ENCODE measurements at places on chromosomes 3 and 15. TPM values are rescaled to one million over a fixed set of nuclear protein-coding genes. Genes with fewer than 3 reads are reported as not detected.

DNA sequence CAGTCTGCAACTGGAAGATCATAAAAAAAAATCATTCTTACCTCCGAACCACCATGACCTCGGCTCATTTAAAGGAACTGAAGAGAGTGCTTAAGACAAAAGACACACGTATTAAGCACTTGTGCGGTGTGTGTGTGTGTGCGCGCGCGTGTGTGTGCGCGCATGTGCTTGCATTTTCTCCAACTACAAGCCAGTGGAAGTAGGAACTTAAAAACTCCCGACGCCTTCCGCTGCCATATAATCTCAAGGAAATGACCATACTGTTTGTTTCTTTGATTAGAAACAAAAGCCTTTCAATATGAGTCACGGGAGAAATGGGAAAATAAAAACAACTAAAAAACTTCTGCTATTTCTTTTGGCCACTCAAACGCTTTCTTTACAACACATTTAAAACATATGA lies 32.4 kb downstream of the FRMD4B start:
- DNase-seq: no peak

GRCh38 chr15:61064651-61065050 lies 164.5 kb downstream of the RORA start:
- no peak for DNase-seq

DNA sequence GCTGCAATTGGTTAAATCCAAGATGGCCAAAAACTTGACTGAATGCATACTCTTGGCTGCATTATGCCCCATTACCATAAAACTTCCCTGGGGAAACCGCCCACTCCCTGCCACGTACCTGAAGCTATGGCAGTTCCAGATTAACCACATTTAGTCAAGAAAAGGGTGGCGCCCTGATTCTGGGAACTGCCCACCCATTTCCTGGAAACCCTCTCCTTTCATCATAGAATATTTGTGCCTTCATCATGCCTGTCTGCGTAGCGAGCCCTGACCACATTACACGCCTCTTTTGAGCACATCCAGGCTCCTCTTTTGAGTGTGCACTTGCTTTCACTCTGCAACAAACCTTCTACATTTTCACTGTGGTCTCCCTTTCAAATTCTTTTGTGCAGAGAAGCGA lies 5.2 kb downstream of the LINS1 start:
- no peak for DNase-seq

GRCh38 chr3:119601154-119601553 lies 3.5 kb downstream of the PLA1A start:
- no peak for DNase-seq

DNA sequence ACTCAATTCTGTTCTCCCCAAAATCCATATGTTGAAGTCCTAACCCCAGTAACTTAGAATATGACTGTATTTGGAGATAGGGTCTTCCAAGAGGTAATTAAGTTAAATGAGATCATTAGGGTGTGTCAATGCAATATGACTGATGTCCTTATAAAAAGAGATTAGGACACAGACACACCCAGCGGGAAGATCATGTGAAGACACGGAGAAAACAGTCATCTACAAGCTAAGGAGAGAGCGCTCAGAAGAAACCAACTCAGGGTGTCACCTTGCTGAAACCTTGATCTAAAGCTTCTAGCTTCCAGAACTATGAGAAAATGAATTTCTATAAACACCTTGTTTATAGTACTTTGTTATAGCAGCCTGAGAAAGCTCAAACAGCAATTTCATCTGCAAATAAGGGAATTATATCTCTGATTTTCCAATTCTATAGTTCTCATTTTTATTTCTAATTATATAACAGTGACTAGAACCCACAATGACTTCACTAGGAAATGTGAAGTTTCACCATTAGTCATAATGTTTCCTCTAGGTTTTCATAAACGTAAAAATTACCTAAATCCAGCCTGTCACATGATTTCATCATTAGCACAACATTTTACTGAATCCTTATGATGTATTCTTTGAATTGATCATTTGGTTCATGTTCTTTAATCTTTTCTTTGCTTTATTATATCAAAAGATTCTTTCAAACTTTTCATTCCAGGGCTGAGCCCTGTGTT lies 459.1 kb upstream of the MDFIC2 start:
- DNase-seq: no peak

- no peak for DNase-seq
Measured at GRCh38 chr3:142263112-142263511, 37.7 kb upstream of the GK5 start.

DNA sequence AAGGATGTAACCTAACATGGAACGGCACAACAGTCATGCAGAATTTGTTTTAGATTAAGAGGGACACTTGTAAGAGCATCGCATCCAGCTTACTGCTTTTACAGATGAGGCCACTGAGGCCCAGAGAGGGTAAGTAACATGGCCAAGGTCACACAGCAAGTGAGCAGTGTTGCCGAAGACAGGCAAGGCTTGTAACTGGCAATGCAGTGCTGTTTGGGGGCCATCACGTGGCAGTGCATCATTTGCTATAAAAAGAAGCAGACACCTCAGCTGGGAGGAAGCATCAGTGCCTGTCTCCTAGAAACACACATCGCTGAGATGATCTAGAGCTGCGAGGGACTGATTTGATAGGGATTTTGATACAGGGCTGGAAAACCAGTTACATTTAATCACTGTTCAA lies 108.2 kb upstream of the PROK2 start:
- no peak for DNase-seq

DNA sequence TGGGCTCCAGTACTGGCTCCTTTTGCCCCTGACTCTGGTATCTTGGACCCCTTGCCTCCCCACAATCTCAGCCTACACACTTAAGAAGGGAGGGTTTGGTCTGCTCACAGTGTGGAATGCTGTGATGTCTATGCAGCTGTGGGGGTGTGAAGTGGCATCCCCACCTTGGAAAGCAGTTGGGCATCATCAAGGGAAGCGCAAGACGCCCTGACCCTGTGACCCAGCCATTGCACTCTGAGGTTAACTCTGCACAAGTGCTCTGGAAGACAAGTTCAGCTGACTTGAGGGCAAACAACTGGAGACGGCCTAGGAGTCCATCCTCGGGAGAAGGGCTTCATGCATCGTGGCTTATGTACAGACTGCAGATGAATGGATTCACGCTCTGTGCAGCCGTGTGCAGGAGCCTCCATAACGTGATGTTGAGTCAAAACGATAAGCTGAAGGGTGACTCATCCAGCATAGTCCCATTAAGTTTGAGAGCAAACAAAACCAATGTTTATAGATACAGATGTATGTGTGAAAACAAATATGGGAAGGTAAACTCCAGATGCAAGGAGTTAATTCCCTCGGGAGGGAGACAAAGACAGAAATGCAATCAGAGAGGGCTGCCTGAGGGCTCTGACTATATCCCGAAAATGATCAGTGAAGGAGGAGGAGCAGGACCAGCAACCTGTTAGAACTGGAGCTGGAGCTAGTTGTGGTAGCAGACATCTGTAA lies 86.8 kb downstream of the LSM3 start:
- DNase-seq: no peak

DNA sequence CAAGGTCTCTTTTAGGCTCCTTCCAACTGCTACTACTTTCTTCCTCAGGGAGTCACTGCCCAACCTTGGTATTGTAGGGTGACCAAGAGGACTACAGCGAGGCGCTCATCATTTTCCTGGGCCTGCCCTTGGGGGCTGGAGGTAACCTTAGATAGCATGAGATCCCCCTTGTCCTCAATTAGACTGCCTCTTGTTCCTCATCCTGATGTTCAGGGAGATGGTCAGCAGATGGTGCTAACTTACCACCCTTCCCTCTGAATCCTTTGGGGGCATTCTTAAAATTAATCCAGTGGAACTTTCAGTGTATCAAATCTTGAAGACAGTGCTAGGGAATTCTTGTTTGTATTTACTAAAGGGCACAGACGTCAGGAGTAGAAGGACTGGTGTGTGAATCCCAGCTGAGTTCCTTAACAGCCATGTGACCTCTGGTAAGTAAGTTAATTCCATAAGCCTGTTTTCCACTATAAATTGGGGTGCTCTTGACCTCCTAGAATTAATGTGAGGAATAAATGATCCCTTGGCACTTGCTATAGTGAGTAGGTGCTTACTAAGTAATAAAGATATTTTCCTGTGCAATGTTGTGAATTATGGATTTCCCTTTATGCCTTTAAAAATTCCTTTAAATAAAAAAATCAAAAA lies 4.1 kb upstream of the CLPX start:
- no peak for DNase-seq

- DNase-seq: no peak
Measured at GRCh38 chr3:17874636-17875035, 132.2 kb upstream of the TBC1D5 start.

- peak; percentile 93 for DNase-seq
Measured at GRCh38 chr15:92917598-92918407, 17.7 kb downstream of the CHD2 start.

DNA sequence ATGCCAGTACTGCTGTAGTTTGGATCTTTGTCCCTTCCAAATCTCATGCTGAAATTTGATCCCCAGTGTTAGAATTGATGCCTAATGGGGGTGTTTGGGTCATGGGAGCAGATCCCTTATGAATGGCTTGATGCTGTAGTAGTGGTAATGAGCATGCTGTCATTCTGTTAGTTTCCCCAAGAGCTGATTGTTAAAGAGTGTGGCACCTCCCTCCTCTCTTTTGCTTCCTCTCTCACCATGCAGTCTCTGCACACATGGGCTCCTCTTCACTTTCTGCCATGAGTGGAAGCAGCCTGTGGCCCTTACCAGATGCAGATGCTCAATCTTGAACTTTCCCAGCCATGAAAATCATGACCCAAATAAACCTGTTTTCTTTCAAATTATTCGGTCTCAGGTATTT lies 141.3 kb upstream of the DPPA4 start:
- DNase-seq: no peak

DNA sequence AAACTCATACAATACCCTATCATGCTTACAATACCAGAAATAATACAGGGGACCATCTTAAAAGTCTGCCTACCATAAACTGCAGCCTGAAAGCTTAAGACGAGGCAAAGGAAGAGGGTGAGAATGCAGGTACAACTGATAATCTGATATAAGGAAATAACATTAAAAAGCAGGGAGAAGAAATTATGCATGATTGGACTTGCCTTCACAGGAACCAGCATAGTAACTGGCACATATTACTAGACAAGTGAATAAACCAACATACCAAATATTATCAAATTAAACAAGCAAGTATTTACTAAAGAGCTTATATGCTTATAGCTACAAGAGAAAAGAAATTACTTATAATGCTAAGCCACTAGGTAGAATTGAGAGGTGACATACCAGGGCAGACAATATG lies 18.7 kb downstream of the ANKRD28 start:
- no peak for DNase-seq

DNA sequence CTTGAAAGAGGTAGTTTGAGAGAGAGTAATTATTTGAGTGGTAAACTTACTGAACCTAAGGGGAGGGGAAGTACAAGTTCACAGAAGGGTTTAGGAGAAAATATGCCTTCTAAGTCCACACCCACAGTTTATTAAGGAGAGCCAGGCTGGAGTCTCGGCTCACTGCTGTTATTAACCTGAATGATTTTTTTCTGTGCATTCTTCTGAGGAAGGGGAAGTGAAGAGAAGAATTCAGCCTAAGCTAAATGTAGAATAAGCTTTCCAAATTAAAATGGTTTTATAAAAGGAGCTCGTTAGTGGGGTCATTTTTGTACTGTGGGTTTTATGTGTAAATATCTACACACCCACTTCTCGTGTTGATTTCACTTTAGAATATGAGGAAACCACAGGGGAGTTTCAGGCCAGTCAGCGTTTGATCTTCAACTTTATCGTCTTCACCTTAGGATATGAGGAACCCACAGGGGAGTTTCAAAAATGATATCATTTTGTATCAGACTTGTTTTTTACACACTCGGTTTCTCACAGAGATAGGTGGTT lies 1.5 kb downstream of the WHAMM start:
- no peak for DNase-seq

GRCh38 chr15:98730860-98731711 lies 82.7 kb downstream of the IGF1R start:
- DNase-seq: no peak

DNA sequence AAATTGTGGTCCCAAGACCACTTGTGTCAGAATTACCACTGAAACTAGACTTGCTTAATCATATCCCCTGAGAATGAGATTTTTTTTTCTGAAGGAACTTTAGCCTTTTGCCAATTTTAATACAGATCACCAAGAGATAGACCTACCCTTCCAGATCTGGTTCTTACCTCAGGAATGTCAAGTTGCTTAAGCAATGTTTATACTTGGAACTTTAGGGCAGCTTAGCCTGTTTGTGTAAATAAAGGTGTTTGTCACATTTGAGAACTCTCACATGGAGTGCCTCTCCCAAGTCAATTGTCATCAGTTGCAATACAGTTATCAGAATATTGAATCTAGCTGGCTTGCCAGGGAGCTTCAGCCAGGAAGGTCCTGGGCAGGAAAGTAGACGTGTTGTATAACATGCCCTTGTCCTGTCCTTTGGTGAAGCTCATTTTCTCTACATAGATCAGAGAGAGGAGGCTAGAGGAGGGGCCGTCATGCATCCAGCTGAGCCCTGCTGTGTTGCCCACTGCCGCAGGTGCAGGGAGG lies 3.9 kb downstream of the GPD1L start:
- no peak for DNase-seq

DNA sequence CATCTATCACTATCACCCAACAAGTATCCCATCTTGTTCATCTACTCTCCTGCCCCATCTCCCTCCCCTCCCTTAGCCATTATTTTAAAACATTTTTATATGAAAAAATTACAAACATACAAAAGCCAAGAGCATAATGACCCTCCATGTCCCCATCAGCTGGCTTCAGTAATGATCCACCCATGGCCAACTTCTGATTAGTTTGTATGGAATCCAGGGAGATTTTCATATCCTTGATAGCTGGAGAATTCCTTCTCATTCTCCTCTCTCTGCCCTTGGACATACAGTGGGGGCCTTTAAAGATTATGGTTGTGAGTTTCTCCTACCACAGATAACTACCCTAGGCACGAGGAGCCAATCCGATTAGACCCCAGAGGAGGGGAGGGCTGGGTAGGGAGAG lies 40.2 kb downstream of the IRAK2 start:
- DNase-seq: no peak

GRCh38 chr15:33608714-33609113 lies 297.9 kb downstream of the RYR3 start:
- DNase-seq: no peak

- DNase-seq: peak; percentile 69
Measured at GRCh38 chr15:78638658-78639314, 2.2 kb downstream of the CHRNB4 start.

- no peak for DNase-seq
Measured at GRCh38 chr3:74642876-74643275, 28.4 kb upstream of the CNTN3 start.

The SLC22A14 gene
- not detected for total RNA-seq

The KNL1 gene
- total RNA-seq: 2.4 TPM

The SI gene
- total RNA-seq: 56.4 TPM

The KNG1 gene
- 3.6 TPM for total RNA-seq

The CERS3 gene
- total RNA-seq: not detected

The MAP1A gene
- 1.9 TPM for total RNA-seq

The ISLR gene
- total RNA-seq: 4.8 TPM

The CHAC1 gene
- total RNA-seq: 1.8 TPM

The IL20RB gene
- total RNA-seq: 0.89 TPM

The CISH gene
- total RNA-seq: 14.4 TPM

The ITIH1 gene
- total RNA-seq: not detected

The ACTR8 gene
- 19.0 TPM for total RNA-seq
